ENCODE measurements at places on chromosomes 5 and 9.

- no peak for DNase-seq
Measured at GRCh38 chr9:113709721-113710120, 166.4 kb upstream of the ZNF618 start.

DNA sequence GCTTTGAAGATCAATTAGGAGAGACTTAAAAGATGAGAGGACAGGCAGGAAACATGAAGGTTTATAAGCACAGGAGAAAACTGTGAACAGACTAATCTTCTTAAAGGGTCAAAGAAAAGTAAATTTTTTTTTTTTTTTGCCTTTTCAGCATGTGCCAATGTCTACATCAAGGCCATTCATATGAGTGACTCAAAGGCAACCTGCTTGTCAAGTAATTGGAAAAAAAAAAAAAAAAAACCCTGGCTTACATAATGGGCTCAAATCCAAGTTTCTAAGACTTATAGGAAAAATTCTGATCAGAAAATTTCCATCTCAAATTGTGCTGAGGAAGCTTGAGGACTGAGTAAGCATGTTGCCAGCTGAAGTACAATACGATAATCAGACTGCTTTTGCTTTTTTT lies 15.9 kb downstream of the PPP2R2B start:
- no peak for DNase-seq

DNA sequence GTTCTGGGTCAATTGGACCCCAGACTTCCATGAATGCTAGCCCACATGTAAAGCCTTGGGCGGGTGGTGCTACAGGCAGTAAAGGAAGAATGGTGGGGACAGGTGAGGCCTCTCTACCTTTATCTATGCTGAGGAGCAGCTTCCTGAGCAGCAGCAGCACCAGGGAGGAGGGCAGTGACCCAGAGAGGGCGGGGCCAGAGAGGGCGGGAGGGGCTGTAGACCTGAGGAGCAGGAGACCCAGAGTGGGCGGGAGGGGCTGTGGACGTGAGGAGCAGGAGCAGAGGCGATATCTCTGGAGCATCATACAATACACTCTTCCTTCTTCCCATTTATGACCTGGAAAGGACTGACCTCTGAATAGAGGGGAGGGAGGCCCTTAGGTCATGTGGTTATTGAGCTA lies 165.9 kb downstream of the MTRR start:
- no peak for DNase-seq

DNA sequence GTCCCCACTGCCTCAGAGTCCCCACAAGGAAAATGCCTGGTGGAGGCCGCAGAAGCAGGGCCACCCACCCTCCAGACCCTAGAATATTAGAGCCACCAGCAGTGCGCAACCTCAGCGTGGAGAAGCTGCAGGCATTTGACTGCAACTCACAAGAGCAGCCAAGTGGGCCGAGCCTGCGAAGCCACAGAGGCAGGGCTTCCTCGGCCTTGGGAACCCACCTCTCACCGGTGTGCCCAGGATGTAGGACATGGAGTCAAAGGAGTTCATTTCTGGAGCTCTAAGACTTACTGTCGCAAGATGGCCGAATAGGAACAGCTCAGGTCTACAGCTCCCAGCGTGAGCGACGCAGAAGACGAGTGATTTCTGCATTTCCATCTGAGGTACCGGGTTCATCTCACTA lies 397.9 kb upstream of the PIK3R1 start:
- no peak for DNase-seq

- no peak for DNase-seq
Measured at GRCh38 chr5:99169309-99169708, 240.5 kb upstream of the CHD1 start.

DNA sequence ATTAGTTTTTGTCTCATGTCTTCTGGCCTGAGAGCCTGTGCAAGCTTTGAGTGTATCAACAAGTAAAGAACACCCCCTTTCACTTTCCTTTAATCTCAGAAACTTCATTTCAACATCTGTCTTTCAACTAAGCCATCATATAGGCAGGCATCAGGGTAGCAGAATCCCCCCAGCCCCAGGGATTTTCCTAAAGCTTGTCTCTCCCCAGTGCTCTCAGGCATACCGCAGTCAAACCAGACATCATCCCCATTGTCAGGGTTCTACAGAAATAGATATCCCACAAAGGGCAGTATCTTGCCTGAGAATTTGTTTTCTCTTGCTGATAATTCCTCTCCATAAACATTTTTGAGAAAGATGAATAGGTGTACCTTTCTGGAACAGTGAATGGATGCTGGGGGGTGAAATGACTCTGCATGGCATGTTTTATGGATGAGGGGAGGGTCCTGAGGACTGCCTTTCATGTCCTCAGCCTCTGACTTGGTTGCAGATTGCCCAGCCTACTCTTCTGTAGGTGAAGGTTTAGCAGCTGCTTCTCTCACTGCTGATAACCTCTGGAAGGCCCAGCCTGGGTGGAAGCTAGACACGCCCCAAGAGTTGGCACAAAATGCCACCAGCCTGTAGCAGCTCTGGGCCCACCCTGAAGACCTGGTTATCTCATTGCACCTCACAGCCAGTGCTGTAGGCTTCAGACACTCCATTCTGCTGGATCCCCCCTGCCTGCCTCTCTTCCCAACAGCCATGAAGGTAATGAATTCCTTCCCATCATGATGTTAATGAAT lies 20.5 kb upstream of the SHB start:
- DNase-seq = no peak

DNA sequence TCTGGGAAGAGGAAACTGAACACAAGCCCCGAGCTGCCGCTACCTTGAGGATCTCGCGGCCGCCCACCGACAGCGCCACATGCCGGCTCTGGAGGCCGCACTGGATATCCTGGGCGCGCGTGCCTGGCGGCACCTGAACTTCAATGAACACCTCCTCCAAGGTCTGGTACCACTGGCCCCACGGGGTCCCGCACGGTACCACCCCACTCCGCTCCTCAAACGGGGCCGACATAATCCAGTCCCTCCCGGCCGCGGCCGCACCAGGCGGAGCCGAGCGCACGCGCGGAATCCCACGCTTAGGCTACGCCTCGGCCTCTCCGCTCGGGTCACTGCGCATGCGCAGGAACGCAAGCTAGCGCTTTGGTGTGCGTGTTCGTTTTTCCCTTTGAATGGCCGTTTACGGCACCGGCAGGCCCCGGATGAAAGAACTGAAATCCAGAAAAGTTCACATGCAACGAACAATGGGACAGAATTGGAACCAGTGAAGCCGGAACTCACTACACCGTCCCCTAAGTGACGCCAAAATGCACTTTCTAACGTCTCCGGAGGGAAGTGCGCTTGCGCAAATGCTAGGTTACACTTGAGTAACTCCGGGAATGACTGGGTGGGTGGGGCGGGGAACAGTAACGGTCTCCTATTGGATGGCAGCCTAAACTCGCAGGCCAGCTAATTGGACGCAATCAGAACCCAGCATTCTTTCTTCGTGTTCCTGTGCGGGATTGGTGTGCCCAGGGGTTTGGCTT lies at the start of gene NUDCD2:
Gene NUDCD2 (minus strand): TSS at position 284 of the 743 bp plus-strand sequence. CDS start 52 bp downstream, at position 232.
- DNase-seq = peak; percentile 90

- no peak for DNase-seq
Measured at GRCh38 chr5:172533399-172534228, 79.3 kb upstream of the SH3PXD2B start.

DNA sequence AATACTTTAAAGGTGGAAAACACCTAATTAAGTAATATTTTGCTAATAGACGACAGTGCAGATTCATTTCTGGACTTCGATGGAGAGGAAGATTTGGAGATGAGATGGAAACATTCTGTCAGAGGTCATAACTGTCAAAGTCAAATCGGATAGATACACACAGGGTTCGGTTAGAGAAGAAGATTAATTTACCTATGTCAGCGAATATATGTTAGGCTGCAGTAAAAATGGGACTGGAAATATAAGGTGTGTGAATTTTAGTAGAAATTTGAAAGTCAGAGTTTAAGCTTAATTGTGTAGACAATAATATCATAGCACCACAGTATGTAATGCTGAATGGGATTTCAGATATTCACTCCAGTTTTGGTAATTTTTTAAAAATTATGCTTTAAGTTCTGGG lies 1020.3 kb upstream of the ACO1 start:
- DNase-seq = no peak
